ENCODE measurements at places on chromosomes 5 and 9.

GRCh38 chr5:149381261-149381985 lies 2.3 kb upstream of the IL17B start:
- no peak for DNase-seq

DNA sequence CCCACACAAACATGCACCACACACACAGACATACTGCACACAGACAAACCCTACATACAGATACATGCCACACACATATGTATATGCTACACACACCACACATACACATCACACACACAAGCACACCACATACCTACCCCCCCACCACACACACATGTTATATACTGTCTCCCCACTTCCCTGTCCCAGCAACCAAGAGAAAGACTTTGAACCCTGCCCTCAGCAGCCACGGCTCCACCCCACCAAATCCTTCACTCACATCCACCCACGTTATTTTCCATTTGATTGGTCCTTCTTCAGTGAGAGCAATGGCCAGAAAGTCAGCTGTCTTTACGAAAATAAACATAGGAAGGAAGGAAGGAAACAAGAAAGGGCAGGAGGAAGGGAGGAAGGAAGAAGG lies 479.8 kb downstream of the DIRAS2 start:
- no peak for DNase-seq

DNA sequence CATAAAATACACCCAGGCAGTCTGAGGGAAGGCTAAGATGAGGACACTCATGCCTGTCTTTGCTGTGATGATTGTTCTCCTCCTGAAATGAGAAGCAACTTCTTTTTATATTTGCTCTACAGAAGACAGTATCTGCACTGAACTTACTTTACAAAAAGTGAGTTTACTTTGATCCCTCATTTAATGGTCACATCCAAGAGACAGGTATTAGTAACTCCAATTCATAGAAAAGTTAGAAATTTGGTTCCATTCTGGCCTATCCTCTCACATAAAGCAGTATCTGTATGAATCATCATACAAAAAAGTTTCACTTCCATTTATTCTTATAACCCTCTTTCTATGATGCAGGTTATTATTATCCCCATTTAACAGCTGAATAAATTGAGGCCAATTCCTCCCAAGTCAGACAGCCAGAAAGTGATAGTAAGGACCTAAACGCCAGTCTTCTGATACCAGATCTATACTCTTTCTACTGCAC lies 15.2 kb downstream of the TSTD2 start:
- DNase-seq = no peak

DNA sequence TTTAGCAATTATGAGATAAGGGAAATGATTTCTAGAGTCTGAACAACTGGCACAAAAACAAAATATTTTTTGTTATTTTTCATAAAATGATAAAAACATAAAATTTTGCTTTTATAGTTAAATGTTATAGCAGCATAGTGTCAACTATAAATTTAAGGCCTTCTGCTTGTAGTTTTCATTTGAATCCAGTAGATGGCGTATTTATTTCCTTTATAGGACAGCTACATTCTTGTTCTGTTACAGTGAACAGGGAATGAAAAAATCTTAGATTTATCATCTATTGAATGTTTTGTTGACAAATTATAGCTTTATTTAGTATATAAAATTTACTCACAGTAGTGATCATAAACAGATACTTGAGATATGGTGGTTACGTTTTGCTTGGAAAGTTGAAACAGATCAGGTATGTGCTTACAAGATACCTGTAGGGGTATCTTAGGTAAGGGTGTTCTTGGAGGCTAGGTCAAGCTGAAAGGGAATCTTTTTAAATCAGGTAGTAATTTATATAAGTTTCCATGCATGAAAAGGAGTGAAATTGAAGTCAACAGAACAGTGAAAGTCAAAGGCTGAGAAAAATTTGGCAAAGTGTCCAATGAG lies 239.3 kb upstream of the GRIN3A start:
- peak; percentile 10 for DNase-seq

GRCh38 chr9:136644593-136645351 lies 17.9 kb upstream of the EGFL7 start:
- DNase-seq = peak; percentile 42

GRCh38 chr5:75964008-75964407 lies 119.2 kb upstream of the SV2C start:
- DNase-seq = no peak

GRCh38 chr5:4758550-4758949 lies 381.6 kb upstream of the ADAMTS16 start:
- no peak for DNase-seq

DNA sequence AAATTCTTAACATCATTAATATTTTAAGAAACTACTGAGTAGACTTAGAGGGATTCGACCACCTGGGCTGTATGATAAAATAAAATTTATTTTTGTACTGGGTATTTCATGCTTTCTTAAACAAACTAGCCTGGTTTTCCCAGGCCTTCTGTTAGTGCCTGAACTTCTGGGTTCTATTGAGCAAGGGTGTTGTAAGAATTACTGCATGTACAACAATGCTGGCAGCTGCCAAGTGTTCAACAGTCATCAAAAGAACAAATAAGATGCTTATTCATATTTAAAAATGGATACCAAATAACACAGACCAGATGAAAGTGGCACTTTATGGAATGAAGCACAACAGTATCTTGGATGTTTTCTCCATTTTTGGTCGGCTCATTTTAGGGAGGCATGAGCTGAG lies 123.2 kb upstream of the FBXL7 start:
- no peak for DNase-seq

DNA sequence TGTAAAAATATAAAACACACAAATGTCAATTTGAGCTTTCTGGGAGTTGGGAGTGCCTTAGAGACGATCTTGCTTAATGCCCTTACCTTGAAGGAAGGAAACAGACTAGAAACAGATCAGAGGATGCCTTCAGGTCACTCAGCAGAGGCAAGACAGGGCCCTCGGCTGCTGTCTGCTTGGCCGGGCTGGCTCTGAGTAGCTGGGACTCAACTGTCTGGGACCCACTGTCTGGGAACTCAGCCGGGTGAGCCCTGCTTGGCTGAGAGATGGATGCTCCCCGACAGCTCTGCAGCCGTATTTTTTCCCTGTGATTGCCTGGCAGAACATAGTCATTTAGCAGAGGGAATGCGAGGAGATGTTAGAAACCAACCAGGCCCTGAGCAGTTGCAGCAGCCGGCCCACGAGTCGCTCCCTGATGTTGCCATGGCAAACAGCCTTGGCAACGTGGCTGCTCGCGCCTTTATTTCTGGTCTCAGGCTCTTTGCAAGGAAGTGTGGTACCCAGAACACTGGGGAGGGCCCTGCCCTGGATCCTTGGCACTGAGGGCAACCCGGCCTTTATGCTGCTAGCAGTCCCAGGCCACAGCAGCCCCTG lies 10.9 kb downstream of the PPARGC1B start:
- no peak for DNase-seq

DNA sequence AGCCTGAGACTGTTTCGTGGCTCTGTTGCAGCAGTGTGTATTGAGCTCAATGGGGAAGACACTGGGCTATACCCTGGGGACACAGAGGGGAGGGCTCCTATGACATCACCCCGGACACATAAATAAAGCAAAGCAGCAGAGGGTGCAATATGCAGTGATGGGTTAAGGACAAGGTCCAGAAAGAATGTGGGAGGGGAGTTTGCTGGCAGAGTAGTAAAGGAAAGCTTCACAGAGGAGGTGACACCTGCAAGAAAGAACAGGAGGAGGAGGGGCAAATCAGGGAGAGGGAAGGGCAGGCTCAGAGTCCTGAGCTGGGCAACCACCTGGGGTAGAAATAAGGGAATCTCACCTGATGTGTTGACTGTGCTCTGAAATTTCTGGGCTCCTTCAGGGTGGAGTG lies 35.3 kb upstream of the CDKN2AIPNL start:
- DNase-seq = no peak

- no peak for DNase-seq
Measured at GRCh38 chr5:7980881-7981280, 111.9 kb downstream of the MTRR start.

- peak; percentile 66 for DNase-seq
Measured at GRCh38 chr5:139392678-139393496, 2.0 kb downstream of the PROB1 start.

- no peak for DNase-seq
Measured at GRCh38 chr5:9362600-9362999, 183.3 kb downstream of the SEMA5A start.

DNA sequence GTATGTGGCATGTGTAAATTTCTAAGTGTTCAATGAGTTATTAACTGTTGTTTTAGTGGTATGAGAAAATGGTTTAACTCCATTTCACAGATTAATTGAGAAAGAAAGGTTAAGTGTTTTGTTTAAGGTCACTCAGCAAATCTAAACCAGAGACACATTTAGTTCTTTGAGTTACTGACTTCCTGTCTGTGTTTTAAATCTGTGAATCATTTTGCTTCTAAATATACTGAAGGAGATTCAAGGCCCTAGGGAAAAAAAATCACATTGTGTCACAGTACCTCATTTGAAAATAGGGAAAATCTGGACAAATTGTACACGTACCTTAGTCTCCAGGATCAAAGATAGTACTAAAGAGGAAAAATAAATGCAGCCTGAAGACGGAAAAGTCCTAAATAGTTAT lies 368.2 kb downstream of the TMEM161B start:
- DNase-seq = no peak

- no peak for DNase-seq
Measured at GRCh38 chr5:111234125-111234524, 9.9 kb downstream of the CAMK4 start.

DNA sequence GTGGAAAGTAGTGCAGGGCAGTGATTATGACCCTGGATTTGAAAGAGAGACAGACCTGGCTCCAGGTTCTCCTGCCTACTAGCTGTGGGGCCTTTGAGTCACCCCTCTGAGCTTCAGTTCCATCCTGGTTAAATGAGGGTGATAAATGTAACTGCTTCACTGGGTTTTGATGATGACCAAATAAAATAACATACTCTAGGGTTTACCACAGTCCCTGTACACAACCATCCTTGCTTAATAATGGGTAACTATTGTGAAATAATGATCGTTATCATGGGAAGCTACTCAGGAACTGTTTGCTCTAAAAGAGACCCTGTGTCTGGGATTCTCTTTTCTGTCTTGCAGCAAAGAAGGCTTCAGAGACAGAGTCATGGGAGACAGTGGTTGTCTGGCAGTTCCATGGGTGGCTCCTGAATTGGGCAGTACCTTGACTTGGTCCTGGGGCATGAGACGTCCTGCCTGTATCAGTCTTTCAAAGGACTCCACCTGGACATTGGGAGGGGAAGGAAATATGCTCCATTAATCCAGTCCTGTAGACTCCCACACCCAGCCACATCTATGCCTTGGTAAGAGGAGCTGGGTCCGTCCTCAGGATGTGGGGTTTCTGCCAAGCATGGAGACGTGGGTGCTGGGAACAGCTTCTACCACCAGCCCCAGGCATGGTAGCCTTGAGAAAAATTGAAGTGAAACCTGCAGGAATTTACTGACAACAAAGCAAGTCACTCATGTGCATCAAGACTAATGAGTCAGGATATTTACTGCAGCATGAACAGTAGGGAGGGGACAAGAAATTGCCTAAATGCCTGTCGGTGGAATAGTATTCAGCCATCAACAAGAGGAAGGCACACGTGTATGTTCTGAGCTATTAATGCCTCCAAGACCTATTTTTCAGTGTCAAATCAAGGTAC lies 23.4 kb downstream of the AKNA start:
- DNase-seq = no peak

DNA sequence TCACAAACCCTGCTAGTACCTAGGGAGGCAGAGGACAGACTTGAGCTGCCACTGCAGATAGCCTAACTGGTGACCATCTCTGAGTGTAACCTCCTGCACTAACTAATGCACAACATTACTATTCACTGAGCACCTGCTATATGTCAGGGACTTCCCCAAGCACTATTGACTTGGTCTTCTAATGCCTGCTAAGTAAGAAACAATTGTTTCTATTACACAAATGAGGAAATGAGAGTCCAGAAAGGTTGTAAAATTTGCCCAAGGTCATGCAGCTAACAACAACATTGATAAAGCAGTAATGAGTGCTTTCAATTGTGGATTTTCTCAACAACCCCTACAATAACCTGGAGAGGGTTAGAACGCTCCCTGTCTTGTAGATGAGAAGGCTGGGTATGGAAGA lies 183.7 kb downstream of the ZNF462 start:
- no peak for DNase-seq

- no peak for DNase-seq
Measured at GRCh38 chr5:132556153-132556762, 519 bp upstream of the RAD50 start.

- no peak for DNase-seq
Measured at GRCh38 chr5:179258922-179259730, 86.1 kb downstream of the ADAMTS2 start.

- DNase-seq = no peak
Measured at GRCh38 chr5:83085106-83085505, 7.8 kb downstream of the XRCC4 start.

DNA sequence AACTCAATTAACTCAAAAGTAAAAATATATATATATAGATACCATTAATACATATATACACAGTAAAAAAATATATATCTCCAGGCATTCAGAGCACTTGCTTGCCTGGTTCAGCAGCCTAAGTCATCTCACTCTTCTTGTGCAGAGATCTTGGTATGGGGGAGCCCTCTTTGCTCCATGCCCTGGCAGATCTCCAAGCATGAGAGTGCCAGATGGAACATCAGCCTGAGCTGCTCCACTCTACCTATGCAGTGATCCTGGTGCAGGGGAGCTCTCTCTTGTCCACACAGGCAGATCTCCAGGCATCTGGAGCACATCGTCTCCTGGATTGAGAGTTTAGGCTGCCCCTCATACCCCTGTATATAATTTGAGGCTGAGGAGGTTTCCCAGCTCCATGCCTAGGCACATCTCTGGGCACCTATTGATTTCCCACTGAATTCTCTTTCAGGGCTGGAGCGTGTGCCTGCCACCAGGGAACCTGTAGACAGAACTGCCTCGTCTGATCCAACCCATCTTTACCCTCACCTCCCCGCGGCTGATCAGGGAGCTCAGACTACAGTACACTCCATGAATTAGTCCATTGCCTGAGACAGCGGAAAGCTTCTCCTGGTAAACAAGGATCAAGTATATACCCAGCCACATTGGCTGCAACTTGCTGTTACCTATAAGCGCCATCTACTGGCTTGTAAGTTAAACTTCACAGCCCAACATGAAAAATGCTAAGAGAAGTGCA lies 342.4 kb upstream of the GRIA1 start:
- DNase-seq = no peak

- no peak for DNase-seq
Measured at GRCh38 chr9:26471261-26471660, 421.3 kb downstream of the CAAP1 start.

GRCh38 chr5:55966284-55966683 lies 28.5 kb downstream of the IL6ST start:
- no peak for DNase-seq

- DNase-seq = no peak
Measured at GRCh38 chr5:52015760-52016159, 632.5 kb downstream of the ISL1 start.

Measured in HCT116 (cell line).